ENCODE measurements at places on chromosomes 2 and 18. TPM values are rescaled to one million over a fixed set of nuclear protein-coding genes. Genes with fewer than 3 reads are reported as not detected.

Gene STPG4
- total RNA-seq: not detected

Gene TMEM163
- 4.7 TPM for total RNA-seq

Gene FBXO41
- 44.9 TPM for total RNA-seq

Gene ZBTB7C
- total RNA-seq: not detected

Gene B3GNT7
- 2.8 TPM for total RNA-seq

Gene NAPG
- 50.4 TPM for total RNA-seq

Gene SAG
- not detected for total RNA-seq

Gene CYS1
- 0.54 TPM for total RNA-seq

Gene NT5DC4
- not detected for total RNA-seq

DNA sequence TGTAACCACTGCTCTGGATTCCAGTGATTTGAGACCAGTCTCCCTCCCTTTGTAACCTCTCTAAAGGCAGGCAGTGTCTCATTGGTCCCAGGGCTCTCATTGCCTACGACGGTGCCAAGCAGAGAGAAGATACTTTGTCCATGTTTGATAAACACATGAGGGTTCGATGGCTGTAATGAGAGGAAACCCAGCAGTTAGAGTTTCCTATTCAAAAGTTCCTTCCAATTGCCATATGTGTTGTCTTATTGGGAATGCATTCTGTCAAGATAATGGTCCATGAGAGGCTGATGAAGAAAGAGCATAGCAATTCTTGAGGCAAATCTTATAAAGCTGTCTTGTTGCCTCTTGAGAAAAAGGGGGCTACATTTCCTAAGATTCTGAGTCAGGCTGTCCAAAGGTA lies 292.5 kb downstream of the LRRTM1 start:
- no peak for DNase-seq

DNA sequence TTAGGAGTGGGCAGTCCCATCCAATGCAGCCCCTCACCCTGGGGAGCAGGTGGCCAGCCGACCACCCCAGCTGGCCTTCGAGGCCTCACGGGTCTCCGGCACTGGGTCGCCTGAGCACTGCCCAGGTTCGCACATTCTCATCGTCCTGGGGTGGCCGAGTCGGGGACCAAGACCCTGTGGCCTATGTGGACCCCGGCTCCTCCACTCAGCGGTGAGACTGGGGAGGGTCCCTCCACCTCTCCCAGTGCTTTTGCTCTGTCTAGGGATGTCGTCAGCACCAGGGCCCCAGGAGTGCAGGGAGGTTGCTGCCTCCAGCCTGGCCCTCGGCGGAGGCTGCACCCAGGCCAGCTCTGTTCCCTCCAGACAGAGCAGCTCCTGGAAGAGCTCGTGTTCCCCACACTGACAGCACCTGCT lies 89.6 kb downstream of the TPO start:
- DNase-seq: no peak

GRCh38 chr2:197079414-197079813 lies 152.9 kb upstream of the PGAP1 start:
- DNase-seq: no peak

GRCh38 chr2:135664623-135665068 lies 77.0 kb upstream of the UBXN4 start:
- no peak for DNase-seq

DNA sequence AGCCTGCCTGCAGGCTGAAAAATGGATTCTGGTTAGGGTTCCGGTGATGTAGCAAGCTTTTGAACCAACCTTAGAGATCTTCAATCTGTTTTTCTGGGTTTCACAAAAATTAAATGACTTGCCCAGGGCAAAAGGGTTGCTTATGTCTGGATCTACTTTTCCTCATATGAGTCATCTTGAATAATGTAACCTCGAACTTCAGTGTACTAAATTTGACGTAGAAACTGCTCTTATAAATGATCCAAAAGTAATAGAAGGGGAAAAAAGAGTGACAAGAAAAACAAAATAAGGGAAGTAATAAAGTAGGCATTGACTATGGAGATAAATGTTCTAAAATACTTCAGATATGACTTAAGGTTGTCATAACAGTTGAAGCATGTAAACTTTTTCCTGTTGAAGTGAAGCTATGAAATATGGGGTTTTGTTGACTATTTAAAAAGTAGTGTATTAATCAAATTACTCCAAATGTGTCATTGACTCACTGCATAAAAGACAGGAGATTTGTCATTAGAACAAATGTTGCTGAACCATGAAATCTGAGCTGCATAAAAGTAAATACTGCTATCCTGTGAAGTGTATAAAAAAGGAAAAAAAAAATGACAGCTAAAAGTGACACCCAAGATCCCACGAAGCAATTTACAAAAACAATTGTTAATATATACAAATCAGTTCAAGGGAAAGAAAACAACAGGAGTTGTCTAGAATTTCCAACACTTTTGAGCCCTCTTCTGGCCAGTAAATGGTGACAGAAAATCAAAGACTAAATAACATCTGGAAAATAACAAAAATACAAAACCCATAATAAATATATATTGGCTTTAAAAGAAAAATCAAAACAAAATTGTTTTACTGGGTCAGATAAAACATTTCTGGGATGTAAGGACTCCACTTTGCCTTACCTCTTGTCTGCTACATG lies 103.6 kb upstream of the SERPINE2 start:
- DNase-seq: no peak

DNA sequence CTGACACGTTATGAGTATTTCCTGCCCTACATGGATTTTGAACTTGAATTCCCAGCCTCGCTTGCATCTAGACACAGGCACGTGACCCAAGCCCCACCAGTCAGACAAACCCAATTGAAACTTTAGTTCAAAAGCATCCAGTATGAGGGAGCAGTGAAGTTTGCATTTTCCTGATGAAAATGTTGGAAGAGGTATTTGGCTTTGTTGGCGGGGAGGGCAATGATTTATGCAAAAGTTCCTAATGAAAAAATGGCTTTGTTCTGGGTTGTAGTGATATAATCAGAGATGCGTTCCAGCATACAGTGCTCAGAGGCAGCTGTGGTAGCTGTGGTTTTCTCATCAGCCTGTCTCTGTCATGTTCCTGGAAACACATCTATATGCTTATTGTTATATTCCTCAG lies 36.8 kb upstream of the CPS1 start:
- no peak for DNase-seq

GRCh38 chr2:99158599-99158998 lies 3.8 kb downstream of the LIPT1 start:
- DNase-seq: peak; percentile 52

- DNase-seq: no peak
Observed at GRCh38 chr2:216246766-216247165, 125.5 kb downstream of the MARCHF4 start.

DNA sequence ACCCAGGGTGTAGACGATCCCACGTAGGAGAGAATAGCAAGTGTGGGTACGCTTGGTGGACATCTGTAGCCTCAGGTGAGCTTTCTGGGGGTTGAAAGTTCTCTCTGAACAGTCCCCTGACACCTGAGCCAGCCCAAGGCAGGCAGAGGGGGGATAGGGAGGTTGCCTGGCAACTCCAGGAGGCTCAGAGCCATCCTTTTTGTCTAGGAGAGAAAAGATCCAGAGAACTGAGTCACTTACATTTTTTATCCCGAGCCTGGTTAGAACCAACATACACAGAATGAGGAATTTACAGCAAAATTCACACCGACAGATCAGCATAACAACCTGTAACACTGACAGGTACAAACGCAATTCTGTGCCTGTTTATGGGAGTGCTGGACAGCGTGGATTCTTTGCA lies 113.2 kb downstream of the SH3BP4 start:
- DNase-seq: no peak

DNA sequence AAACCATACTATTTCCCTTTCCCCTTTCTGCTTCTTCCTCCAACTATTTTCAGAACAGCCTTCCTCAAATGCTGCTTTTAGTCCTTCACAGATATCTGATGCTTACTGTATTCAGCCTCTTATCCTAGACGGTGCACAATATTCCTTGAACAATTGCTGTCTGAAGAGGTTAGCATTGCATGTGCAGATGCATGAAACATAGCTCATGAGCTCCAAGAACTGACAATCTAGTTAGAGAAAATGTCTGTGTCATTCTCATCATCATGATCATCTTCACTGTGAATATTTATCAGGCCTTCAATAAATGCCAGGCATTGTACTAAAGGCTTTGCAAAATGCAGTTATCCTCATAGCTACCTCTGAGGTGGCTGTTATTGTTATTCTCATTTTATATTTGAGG lies 190.7 kb downstream of the DNER start:
- no peak for DNase-seq

GRCh38 chr2:129799036-129799958 lies 180.2 kb upstream of the RAB6C start:
- no peak for DNase-seq

DNA sequence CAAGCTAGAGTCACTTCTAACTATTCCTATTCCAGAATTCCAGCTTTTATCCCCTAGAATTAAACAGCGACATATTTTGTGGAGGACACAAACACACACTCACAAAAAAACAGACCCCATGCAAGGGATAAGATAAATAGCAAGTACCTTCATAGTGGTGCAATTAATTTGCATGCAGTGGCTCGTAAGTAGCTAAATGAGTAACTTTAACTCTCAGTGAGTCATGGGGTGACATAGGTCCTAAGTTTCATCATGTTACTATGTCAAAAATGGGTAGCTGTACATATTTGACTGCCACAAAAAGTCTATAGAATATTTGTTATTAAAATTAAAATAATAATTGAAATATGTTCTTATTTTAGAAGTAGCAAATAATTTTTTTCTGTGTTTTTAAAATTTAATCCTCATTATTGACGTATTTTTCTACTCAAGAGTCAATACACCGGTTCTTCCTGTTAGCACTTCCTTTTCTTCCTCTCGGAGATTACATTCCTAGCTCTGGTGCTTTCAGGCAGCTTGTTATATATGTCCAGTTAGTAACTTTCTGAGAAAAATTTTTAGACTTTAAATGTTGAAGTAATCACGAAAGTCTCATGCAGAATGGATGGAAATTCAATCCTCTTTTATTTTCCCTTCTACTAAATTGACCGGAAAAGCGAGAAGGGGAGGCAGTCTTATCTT lies 247.0 kb downstream of the KCNH7 start:
- no peak for DNase-seq

DNA sequence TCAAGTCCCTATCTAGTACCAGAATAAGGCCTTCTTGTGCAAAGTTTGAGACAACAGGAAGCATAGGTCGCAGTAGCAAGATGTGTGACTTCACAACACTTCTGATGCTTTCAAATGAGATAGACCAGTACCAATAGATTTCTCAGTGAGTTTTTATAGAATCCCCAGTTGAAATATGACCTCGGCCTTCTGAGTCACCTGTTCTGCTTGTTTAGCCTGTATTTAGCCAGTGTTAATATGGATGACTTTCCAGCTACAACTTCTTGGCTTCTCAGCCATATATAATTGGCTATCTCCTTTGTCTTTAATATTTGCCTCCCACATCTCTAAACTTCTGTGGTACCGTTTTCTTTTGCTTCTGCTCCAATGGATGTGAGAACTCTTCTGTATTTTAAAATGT lies 113.8 kb downstream of the KYNU start:
- DNase-seq: no peak

DNA sequence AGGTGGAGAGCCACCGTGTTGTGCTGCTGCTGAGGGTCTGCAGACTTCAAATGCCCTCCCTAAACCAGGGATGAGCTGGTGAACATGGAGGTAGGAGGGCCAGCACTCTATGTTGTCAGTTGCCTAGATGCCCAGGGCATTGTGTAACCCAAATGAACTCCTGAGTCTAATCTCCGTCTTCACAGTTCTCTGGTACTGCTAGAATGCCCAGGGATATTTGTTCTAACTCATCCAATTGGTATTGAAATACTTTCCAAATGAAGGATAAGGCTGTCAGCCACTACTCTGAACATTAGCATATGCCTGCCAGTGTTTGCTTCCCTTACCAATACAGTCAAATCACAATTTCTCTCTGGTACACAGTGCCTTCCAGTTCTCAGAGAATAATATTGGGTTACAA lies 492.6 kb downstream of the SLC4A3 start:
- no peak for DNase-seq

- DNase-seq: no peak
Observed at GRCh38 chr18:53261241-53261640, 921.2 kb downstream of the DCC start.

DNA sequence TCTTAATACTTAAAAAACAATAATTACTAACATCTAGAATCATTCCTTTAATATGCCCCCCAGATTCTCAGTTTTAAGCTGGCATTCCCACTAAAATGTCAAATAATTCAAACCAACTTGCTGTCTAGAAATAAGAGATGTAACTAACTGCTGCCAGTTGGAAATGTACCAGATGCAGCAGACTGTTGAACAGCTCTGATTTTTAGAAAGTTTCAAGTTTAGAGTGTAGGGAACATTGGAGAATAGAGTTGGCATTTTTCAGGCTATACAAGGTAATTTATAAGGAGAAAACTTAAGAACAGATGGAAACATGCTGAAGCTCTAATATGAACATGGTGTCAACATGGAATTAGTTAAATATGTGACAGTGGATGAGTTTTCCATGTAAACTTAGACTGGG lies 101.4 kb downstream of the PTRHD1 start:
- DNase-seq: no peak
